ENCODE measurements at places on chromosomes 4 and X.

DNA sequence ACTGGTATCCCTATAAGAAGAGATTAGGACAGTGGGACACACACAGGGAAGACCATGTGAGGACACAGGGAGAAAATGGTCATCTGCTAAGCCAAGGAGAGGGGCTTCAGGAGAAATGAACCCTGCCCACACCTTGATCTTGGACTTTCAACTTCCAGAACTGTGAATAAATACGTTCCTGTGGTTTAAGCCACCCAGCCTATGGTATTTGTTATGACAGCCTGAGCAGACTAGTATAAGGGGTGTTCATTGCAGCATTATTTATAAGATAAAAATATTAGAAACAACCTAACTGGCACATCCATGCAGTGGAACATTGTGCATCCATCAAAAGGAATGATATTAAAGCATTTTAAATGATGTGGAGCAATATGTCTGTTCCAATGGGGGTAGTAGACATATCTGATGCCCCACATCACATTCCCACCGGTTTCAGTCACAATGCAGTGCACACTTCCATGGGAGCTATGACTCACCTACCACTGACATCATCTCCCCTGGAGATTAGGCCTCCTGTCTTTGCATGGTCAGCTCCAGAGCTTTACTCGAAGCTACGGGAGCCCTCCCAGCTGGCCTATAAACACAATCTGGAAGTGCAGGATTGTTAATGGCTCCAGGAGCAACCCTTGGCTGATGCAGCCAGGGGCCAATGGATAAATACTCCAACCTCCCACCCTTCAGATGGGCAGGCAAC lies 38.9 kb upstream of the MAMLD1 start:
- DNase-seq: no peak

DNA sequence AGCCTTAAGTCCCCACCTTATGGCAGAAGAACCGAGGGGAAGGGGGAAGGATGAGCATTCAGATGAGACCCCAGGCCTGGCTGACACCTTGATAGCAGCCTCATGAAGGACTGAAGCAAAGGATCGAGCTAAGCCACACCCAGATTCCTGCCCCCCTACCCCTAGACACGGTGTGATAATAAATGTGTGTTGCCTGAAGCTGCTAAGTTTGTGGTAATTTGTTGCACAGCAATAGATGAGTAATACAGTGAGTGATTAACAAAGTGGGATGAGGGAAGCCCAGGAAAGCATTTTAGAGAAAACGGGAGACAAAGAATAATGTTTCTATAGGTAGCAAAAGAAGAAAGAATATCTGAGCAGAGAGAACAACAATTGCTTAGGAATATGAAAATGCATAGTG lies 404.2 kb downstream of the MID1IP1 start:
- no peak for DNase-seq

DNA sequence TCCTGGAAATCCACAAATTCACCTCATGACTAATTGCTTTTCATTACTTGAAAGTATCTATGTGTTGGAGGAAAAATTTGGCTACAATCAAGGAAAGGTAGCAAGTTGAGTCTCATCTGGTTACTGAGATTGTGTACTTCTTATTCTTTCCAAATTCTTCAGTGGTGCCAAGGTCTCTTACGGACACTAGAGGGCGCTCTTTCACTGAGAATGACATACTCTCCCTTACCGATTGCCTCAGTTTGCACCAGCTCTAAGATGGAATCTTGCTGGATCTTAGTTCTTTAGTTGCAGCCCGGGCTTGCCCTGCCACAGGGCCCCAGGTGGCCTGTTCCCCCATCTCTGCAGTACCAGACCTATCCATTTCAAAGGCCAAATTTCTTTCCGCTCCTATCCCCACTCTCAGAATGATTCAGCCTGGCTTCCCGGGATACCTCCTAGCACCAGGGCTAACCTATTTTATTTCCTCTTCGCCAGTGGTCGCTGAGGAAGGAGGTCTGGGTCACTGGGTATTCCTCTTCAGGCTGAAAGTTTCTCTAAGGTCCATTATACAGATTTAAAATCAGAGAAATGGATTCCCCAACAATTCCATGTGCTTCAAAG lies 24.6 kb upstream of the GPR50 start:
- DNase-seq: no peak

DNA sequence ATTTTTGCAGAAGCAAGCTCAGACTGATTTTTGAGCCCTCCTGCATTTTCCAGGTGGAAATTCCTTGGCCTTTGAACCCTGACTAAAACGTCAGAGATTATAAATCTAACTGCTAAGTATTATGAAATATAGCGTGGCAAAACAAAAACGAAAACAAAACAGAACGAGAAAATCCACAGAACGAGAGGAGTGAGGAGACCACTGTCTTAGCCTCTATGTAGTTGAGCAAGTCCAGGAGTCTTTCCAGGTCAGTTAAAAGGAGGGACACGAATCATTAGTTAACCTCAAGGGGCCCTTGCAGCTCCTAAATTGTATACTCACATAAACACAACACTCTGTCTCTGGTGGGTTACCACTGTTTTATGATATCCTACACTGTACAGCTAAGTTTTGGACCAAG lies 80.2 kb downstream of the SYNPO2 start:
- DNase-seq: no peak

DNA sequence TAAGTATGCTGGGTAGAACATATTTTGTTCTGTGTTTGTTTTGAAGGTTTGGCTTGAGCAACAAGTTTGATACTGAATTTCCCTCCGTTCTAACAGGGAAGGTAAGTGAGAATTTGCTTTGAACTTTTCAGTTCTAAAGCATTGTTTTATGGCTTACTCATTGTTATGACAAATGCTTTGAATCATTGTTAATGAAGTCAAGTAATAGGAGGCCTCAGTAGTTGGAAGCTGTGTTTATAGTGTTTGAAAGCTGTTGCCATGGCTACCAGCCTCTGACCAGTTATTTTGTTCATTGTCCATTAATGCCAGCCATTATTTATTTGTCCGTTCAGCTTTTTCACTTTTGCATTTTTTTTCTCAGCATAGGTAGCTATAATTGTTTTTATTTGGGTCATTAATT lies 14.4 kb downstream of the CHIC1 start:
- DNase-seq: no peak

DNA sequence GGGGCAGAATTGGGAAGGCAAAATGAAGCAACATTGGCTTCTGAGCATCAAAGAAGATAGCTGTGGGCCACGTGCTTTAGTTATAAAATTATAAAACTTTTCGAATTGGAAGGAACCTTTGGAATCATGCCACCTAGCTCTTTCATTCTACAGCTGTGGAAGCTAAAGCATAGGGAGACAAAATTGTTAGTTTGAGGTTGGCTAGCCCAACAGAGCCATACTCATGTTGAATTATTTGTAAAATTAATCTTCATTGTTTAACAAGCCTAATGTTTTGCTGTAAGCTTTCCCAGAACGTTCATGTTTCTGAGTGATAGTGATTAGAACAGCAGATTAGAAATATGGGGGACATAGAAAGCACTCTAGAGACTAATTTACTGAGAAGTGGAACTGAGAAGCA lies 35.9 kb downstream of the HHIP start:
- no peak for DNase-seq

- DNase-seq: no peak
These were observed 430 bp upstream of the TRPC3 start for GRCh38 chr4:121952290-121952689.

DNA sequence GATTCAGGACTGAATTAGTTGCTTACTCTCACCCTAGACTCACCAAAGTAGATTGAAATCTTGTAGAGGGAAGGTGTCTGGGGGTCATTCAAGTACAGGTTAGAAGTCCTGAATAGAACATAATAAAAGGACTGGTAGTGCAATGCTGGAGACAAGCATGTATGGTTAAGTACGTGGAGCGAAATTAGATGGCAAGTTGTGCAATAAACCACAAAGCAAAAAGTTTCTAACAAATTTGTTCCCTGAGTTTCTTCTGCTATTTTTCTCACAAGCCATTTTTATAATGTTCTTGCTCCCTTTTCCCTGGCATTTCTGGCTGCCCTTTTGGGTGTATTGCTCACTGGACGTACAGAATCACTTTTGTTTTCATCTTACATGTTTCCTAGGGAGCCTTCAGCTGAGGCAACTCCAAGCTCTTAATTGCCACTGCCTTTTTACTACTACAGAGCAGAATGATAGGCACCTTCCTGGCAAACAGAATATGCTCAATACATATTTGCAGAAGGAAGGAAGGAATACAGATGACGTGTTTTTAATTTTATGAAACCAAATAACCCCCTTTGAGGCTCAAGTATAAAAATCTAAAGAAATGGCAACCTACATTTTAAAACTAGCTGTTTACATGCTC lies 23.4 kb downstream of the LANCL3 start:
- no peak for DNase-seq

- no peak for DNase-seq
These were observed 31.4 kb upstream of the NKX6-1 start for GRCh38 chr4:84530454-84530853.

DNA sequence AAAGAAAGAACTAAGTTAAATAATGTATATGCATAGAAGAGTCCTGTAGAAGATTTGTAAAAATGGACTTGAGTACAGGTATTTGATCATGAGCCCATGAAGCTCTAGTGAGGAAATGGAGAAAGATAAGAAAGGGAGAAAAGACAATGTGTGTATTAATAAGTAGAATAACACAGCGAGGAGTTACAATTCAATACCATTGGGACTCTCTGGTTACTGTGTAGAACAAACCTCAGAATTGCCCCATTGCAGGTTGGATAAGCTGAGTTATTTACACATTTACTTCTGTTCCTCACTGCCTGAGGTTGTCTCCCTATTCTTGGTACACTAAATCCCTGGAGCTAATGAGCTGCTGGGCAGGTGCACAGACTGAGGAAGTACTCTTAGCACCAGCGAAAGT lies 33.3 kb downstream of the BANK1 start:
- no peak for DNase-seq

- no peak for DNase-seq
These were observed 18.4 kb downstream of the HMX1 start for GRCh38 chr4:8853249-8853648.

DNA sequence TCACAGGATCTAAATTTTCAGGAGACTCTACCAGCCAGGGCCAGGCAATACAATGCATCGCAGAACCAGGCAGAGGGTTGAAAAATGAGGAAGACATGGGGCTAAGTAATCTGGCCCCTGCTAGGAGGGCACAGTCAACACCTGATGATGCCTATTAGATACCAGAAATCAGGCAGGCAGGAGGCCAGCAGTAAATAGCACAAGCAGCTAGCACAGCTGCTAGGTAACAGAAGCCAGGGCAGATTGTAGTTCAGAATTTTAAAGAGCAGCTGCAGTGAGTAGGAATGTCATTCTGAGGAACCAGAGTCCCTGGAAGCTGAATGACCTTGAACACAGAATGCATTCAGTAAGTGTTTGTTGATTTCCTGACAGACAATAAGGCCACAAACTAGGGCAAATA lies 38.8 kb upstream of the TRPC5OS start:
- DNase-seq: no peak

DNA sequence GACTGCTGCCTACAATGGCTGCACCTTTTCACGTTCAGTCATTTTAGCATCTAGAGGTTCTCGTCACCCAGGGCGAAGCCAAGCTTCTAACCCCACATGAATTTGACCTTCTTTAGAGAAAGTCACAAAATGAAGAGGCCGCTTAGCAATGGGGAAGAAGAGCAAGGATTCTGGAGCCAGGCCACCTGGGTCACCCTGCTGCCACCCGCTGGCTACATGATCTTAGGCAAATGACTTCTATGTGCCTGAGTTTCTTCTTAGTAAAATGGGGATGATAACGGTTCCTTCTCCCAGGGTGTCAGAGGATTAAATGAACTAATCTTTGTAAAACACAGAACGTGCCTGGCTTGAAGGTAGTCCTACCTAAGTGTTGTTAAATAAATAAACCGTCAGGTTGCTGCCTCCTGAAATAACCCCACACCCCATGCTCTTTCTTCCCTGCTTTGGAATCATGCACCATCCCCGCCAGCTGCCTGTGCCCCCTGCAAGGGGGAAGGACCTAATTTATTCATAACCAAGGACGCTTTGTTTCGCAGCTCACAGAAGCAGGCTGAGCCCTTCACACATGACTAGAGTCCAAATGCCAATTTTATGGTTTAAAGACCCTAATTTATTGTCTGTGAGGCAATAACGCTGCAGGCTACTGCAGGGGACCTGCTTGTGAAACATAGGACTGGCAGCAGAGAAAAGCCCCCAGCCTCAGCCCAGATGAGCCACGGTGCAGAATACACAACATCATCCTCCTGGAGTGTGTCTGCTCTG lies 28.6 kb upstream of the NSG1 start:
- DNase-seq: no peak

DNA sequence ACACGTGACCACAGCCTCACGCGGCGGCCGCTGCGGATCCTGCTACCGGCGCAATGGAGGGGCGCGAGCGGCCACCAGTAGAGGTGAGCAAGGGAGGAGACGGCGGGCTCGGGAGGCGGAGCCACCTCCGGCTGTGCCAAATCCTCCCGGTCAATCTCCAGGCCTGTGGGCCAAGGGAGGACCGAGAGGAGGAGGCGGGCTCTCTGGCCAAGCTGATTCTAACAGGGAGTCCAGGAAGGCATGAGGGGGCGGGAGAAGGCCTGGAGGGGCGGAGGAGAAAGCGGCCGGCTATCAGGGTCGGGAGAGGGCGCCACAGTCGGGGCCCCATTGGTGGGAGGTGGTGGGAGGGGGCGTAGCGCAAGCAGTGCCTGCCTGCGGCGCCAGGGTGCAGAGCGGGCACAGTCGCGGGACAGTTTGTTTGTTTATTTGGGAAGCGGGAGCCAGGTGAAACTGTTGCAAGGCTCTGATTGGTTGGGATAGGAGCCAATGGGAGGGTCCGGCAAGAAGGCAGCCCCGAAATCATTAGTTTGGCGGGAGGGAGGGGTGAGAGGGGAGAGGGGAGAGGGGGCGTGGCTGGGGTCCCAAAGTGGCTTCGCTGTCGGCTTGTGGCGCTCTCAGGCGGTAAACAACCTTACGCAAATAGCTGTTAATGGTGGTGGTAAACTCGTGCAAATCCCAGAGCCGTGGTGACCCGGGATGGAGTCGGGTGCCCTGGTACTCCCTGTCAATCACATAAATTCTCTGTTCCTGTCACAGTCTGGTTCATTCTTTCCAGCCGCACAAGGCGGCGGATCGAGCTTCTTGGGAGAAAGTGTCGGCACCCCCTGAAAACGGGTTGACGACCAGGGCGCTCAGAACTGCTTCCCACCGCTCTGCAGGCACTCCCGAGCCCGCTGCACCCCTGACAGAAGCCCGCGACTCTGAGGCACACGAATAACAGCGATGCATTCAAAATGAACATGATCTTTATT lies at the start of gene IRS4:
Gene IRS4 (minus strand): TSS at position 55 of the 971 bp plus-strand sequence.
- peak; percentile 96 for DNase-seq

All from NCI-H187 (cell line).